T-helper 2 cell (primary cell): ENCODE measurements at places on chromosomes 2 and 18.

- no peak for DNase-seq
Measured at GRCh38 chr2:212745359-212745758, 206.8 kb upstream of the ERBB4 start.

- no peak for DNase-seq
Measured at GRCh38 chr18:58335821-58336220, 291.8 kb downstream of the NEDD4L start.

DNA sequence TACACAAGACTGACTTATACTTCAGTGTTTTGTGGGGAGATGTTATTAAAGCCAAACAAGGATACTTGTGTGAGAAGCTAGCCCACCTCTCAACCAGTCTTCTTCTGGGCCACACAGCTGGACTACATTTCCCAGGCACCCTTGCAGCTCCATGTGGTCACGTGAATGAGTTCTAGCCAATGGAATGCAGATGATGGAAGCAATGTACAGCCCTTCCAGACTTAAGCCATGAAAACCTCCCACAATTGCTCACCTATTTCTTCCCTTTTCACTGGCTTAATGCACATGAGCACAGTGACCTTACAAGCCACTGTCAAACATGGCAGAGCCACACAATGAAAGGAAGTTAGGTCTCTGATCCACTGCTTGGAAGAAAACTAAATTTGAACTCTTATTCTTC is 20.4 kb upstream of the FEZ2 start:
- peak; percentile 32 for DNase-seq

DNA sequence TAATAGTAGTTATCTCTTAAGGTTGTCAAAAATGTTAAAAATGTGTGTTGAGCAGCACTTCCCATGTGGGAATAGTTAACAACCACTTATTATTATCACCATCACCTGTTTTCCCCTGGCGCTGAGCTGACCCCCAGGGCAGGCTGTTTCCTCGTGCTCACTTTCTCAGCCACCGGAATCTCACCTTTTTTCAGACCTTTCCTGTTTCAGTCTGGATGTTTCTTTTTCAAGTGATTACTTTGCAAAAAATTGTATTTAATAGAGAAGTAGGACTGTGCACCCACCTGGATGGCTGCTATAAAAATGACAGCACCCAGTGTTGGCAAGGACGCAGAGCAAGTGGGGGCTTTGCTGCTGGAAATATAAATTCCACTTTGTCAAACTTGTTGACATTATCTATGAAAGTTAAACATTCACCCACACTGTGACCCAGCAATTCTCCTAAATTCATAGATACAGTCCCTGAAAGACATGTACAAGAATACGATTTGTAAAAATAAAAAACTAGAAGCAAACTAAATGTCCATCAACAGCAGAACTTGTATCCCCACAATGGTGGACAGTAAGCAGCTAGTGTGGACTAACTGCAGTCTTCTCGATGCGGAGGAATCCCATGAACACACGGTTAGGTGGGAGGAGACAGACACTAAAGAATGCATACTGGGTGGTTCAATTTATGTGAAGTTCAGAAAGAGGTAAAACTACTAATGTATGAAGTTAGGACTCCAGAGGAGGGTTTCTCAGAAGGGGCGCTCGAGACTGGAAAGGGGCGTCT is 66.5 kb downstream of the SOWAHC start:
- no peak for DNase-seq

- no peak for DNase-seq
Measured at GRCh38 chr2:187168720-187169713, 279.0 kb downstream of the CALCRL start.

DNA sequence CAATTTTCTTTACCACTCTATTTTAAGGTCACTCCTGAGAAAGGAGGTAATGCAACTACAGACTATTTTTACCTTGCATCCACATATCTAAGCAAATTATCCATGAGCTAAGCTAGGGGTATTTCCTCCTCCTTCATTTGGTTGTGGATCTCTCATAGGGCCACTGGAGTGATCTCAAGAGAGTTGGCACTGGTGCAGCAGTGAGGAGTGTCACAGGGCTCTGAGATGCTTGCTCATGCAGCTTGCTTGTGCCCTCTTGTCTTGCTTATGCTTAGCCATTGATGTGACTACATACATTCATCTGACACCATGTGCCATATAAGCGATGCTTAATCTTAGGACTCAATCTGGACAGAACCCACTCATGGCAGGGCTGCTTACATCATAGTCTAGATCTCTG is 950.3 kb downstream of the TSN start:
- no peak for DNase-seq

DNA sequence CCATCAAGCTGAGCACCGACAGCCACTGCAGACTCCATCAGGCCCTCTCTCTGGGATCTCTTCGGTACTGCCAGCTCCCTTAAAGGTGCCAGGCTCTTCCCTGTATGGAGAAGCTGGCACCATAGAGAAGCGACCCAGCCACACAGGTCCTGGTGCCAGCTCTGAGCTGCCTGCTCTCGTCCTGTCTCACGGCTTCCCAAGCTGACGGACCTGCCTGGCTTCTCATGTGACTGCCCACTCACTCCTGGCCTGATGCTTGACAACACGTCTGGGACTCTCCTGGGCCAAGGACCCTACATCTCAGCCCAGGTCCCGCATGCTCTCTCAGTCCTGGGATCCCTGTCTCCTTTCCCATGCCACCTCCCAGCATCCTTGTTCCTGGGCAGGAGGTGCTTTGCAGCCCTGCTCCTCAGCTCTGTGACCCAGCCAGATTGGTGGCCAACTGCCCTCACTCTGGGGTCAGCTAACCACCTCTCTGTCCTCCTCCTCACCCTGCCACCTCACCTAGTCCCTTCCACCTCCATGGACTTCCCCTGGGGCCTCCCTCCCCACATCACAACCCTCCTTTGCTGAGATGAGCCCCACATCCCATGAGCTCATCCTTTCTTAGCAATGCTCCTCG is 12.5 kb upstream of the ATOH8 start:
- no peak for DNase-seq
